ENCODE measurements at places on chromosomes 12 and 14.

- DNase-seq: peak; percentile 10
Observed at GRCh38 chr12:131093971-131094830, 140.5 kb downstream of the ADGRD1 start.

- no peak for DNase-seq
Observed at GRCh38 chr14:85565862-85566296, 35.9 kb downstream of the FLRT2 start.

DNA sequence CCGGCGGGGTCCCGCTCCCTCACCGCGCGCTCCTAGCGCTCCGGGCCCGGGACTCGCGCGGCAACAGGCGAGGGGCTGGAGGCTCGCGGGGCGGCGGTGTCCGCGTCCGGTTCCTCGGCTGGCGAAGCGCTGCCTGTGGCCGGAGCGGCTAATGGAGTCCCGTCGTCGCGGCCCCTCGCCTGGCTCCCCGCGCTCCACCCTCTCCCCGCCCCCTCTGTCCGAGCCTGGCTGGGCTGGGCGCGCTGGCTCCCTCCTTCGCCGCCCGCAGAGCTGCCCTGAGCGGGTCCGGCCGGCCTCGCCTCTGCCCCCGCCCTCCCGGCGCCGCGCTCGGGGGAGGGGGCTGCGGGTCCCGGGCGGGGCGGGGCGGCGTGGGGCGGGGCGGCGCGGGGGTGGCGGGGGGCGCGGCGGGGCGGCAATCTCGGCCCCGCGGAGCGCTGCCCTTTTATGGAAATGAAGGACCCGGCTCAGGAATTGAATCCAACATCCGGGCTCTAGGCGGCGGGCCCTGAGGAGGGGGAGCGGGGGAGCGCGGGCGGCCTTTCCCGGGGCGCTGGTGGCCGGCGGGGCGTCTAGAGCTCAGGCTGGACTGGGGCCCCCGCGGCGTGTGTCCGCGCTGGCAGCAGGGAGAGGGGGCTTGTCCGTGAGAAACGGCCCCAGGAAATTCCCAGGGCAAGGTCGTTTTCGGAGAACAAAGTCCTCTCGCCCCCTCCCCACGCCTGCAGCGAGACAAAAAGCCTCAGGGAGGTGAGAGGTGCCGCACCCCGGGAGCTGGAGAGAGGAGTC, at the start of gene FERMT2:
Gene FERMT2 (minus strand): TSS at position 153 of the 783 bp plus-strand sequence. CDS start 482 bp downstream, outside the sequence.
- DNase-seq: peak; percentile 96

DNA sequence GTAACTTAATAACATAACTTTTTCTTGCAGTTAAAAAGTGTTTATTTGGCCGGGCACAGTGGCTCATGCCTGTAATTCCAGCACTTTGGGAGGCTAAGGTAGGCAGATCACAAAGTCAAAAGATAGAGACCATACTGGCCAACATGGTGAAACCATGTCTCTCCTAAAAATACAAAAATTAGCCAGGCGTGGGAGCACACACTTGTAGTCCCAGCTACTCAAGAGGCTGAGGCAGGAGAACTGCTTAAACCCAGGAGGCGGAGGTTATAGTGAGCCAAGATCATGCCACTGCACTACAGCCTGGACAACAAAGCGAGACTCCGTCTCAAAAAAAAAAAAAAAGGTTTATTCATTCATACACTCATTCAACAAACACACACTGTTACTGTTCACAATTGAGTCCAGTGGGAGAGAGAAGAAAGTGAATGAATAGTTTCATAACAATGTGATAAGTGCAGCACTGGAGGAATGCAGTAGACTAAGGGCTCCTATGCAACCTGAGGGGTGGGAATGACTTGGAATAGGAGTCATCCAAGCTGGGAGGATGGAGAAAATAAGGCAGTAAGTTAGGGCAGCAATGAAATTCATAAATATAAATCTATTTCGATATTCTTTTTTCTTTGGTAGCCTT, 19.8 kb downstream of the DAD1 start:
- no peak for DNase-seq

GRCh38 chr12:11209113-11209512, 22.4 kb upstream of the TAS2R42 start:
- DNase-seq: no peak

- no peak for DNase-seq
Observed at GRCh38 chr14:29652571-29652970, 275.1 kb downstream of the PRKD1 start.

DNA sequence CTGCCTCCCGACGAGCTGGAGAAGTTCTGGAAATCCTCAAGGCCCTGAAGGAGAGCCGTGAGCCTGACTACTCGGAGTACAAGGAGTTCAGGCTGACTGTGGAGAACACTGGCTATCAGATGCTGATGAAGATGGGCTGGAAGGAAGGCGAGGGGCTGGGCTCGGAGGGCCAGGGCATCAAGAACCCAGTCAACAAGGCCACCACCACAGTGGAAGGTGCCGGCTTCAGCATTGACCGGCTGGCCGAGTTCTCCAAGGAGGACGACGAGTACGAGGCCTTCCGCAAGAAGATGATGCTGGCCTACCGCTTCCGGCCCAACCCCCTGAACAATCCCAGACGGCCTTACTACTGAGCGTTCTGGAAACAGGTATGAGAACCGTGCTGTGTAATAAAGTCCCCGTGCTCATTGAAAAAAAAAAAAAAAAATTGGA, 366.1 kb upstream of the ATXN7L3B start:
- DNase-seq: no peak

DNA sequence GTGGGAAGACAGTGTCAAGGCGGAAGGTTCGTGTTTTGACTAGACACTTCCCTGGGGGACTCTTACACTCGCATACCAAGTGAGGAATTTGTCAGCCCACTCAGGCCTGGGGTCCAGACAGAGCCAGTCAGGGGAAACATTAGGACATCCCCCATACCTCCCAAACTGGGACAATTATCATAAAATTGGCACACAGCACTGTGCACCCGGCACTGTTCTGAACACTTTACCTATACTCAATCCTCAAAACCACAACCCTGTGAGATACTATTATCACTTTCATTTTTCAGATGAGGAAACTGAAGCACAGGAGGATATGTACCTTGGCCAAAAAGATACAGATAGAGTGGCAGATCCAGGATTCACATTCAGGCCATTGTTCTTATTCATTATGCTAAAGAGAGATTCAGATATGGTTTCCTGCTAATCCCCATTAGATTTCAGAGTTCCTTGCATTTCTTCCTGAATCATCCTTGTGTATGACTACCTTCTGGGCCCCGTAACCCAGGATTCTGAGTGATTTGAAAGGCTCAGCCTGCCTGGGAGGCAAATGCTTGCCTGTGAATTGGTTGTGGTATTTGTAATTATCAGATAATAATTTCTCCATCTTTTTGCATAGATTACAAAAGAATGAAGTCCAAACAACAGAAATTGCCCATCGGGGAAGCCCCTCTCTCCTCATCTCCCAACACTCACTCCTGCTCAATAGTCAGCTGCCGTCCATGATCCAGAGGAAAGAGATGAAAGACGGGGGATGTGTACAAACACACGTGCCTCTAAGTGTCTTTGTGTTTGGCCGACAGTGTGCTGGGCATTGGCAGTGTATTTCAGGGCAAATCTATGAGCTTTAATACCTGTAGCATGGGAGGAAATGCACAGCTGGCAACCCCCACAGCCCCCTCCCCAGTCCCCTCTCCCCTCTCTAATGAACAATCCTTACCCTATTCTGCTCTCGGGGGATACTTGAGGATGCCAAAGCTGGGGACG, 4.6 kb downstream of the TAC3 start:
- DNase-seq: no peak

- no peak for DNase-seq
Observed at GRCh38 chr12:71397433-71397954, 42.1 kb upstream of the LGR5 start.

- DNase-seq: no peak
Observed at GRCh38 chr14:26839481-26839880, 241.6 kb upstream of the NOVA1 start.

DNA sequence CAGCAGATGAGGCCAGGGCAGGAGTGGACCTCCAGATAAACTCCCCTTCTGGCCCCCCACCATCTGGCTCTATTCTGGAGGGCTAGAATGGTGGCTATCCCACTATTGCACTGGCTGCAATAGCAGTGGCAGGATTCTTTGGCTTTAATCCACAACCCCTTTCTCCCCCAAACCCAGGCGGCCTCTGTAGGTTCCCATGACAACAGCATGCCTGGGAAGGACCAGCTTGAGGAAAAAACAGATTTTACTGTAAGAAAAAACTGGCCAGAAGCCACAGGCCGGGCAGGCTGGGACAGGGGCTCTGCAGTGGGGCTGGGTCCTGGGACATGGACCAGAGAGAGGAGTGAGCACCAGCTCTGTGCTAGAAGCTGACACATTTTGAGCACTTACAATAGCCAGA, 13.6 kb upstream of the ACVR1B start:
- no peak for DNase-seq

DNA sequence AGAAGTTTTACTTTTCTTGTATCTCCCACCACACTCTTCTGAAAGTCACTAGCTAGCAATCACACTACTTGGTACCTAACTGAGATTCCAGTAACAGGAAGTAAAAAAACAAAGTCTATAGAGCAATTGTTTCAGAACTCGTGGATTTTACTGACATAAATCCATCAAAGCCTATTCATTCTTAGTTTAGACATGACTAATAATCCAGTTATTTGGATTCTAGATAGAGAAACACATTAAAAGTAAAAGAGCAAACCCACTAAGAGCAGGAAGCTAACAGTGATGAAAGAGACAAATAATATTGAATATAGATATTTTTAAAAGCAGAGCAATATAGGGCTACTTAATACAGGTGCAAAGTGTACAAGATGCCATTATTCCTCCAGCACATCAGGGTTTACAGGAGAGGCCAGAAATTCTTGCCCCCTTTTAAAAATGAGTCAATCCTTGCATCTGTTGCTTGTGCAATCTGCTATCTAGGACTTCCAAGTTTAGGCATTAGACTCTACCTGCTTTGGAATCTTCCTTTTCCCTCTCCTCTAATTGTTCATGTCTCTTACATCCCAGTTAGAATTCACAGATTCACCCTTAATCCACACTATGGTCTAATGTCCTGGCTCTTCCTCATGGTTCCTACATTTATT, 6.0 kb downstream of the HEATR5A start:
- DNase-seq: no peak

DNA sequence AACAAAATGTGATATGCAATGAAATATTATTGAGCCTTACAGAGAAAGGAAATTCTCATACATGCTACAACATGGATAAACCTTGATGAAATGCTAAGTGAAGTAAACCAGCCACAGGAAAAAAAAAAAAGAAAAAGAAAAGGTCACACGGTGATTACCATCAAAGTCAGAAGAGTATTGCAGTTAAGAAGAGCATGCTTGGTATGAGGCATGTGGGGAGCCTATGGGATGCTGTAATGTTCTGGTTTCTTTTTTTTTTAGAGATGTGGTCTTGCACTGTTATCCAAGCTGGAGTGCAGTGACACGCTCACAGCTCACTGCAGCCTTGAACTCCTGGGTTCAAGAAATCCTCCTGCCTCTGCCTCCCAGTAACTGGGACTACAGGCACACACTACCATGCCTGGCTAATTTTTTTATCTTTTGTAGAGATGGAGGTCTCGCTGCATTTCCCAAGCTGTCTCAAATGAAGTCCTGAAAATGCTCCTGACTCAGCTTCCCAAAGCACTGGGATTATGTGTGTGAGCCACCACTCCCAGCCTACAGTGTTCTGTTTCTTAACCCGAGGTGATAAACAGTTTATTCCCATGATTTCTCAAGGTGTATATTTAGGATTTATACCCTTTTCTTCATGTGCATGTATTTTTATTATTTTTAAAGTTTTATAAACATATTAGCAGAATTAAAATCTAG, 96.2 kb downstream of the SEC23A start:
- DNase-seq: no peak

DNA sequence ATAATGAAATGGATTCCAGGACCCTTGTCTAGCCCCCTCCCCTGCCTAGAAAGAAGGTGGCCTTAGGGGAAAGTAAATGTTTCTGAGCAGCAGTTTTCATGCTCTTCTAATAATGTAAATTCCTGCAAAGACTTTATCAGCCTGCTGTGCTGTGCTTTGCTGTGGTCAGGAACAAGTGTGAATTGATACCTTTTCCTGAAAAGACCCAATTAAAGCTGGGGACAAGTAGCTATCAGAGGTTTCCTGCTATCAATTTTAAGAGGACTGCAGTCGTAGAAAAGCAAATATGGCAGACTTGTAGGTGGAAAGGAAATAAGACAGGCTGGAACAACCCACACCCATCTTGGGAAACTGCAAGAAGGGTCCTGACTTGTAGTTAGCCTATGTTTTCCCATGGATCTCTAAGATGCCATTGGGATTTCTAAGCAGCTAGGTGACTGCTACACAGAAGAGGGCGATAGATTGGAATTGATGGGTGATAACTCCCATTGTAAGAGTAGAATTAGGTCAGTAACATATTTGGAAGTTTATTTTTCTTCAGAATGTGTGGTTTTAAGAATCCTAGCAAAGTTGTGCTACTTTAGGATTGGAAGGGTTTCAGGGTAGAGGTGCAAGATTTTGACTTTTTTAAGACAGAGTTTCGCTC, 3.1 kb downstream of the DYNLL1 start:
- DNase-seq: no peak

- DNase-seq: peak; percentile 66
Observed at GRCh38 chr12:51941011-51941581, 10.4 kb upstream of the ACVR1B start.

GRCh38 chr14:89757313-89757939, 197.1 kb downstream of the EFCAB11 start:
- no peak for DNase-seq

GRCh38 chr14:75050852-75051555, at the start of gene MLH3:
Gene MLH3 (minus strand): TSS chr14:75051467. CDS start chr14:75049655, 1,812 bp downstream.
- DNase-seq: peak; percentile 81

GRCh38 chr12:12764824-12765223, 20.6 kb upstream of the APOLD1 start:
- DNase-seq: no peak

DNA sequence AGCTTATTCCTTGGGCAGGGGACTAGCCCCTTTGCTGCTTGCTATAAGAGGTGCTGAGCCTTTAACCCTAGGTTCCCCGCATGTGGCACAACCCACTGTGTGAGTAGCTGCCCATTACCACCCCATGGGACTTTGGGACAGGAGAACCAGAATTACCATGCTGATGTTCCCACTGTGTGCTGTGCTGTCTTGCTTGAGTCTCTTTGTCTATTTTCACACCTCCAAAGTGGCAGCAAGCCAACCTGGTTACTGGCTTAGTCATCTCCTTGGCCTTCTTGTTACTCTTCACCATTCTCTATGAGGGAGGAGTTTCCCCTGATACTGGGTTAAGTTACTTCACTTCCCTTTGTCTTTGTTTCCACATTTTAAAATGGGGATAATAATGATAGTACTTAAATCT, 73.4 kb upstream of the ETV6 start:
- no peak for DNase-seq

- DNase-seq: no peak
Observed at GRCh38 chr14:63940387-63940786, 87.6 kb downstream of the SYNE2 start.

- DNase-seq: no peak
Observed at GRCh38 chr14:58752289-58752688, 114.5 kb downstream of the DACT1 start.

DNA sequence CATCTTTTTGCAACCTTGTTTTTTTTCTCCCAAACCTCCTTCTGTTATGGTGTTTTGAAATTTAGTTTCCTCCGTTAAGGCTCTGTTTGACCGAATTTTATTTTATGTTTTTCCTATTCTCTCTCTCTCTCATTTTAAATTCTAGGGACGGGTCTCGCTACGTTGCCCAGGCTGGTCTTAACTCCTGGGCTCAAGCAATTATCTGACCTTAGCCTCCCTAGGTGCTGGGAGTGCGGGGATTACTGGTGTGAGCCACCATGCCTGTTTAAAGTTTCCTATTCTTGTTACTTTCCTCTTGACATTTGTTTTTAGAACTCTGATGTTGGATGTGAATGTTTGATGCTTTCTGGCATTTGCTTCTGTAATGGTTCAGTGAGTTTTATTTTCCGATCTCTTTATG, 1.0 kb downstream of the ZC3H14 start:
- no peak for DNase-seq
